Mesenchymal stem cell (in vitro differentiated cells and primary cell): ENCODE measurements at places on chromosomes 6 and 20.

DNA sequence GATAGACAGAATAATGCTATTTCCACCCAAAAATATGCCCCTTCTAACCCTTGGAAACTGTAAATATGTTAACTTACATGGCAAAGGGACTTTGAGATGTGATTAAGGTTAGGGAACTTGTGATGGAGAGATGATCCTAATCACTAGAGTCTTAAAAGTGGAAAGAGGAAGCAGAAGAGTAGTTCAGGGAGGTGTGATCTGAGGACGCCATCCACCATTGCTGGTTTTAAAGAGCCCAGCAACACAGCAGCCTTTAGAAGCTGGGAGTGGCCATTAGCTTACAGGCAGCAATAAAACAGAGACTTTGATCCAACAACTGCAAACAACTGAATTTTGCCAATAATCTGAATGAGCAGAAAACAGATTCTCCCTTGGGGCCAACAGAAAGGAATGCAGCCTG lies 30.6 kb downstream of the ZNF311 start:
- H3K27ac ChIP-seq, result no peak overlapping the region
- no peaks in the 10 kb centered on the region for H3K27me3 ChIP-seq
- DNase-seq, result no peak
- no peaks in the 10 kb centered on the region for H3K36me3 ChIP-seq

DNA sequence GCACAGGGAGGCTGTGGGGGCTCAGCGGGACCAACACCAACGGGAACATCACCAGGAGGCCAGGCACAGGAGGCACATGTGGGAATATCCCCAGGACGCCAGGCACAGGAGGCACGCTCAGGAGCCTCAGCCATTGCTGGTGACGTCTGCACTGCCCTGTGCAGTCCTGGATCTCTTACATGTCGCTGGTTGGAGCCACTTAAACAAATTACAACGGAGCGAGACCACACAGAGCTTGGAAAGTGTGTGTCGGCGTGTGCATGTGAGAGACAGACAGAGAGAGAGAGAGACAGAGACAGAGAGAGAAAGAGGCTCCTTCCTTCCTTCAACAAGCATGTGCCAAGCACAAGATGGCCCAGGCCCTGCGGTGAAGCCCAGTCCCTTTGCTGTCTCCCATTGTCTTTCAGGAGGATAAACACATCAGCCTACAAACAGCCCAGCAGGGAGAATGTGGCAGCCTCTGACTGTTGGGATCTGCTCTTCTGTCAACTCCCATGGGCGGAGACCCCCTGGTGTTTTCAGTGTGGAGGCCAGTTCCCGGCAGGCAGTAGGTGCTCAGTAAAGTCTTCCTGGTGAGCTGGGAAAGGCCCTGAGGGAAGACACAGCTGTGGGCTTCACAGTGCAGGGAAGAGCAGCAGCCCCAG lies 112.7 kb upstream of the THBS2 start:
- H3K27ac ChIP-seq, result no peak overlapping the region
- DNase-seq, result no peak
- no peaks in the 10 kb centered on the region for H3K36me3 ChIP-seq
- H3K27me3 ChIP-seq, result no peaks in the 10 kb centered on the region

DNA sequence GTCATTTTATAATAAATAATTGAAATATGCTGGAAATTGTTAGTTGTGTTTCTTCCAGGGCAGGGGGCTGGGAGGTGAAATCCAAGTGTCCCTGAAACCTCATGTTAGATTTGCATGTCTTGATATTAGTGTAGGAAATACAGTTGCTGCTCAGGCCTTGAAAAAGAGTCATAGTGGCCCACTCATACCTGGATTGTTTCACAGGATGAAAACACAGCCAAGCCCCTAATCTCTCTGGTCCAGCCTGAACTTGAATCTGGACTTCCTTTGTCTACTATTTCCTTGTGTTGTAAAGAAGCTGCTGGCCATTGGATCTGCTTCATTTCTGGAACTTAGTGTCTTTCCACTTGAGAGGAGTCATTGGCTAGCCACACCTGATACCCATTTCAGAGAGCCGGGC lies 108.8 kb upstream of the JARID2 start:
- H3K27ac ChIP-seq, result no peak overlapping the region
- H3K36me3 ChIP-seq, result no peaks in the 10 kb centered on the region
- H3K27me3 ChIP-seq, result no peaks in the 10 kb centered on the region
- DNase-seq, result no peak

DNA sequence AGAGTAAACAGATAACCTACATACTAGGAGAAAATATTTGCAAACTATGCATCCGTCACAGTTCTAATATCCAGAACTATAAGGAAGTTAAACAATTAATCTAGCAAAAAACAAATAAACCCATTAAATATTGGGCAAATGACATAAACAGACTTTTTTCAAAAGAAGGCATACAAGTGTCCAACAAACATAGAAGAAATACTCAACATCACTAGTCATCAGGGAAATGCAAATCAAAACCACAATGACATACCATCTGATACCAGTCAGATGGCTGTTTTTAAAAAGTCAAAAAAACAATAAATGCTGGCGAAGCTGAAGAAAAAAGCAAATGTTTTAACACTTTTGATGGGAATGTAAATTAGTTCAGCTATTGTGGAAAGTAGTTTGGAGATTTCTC lies 1117.7 kb upstream of the MAP3K7 start:
- H3K4me1 ChIP-seq, result no peaks in the 10 kb centered on the region
- no peaks in the 10 kb centered on the region for H3K27me3 ChIP-seq
- DNase-seq, result peak; percentile 78
- H3K36me3 ChIP-seq, result no peaks in the 10 kb centered on the region
- H3K4me3 ChIP-seq, result no peak overlapping the region

- DNase-seq, result no peak
- H3K36me3 ChIP-seq, result no peaks in the 10 kb centered on the region
- H3K4me3 ChIP-seq, result no peak overlapping the region
- no peaks in the 10 kb centered on the region for H3K27me3 ChIP-seq
- H3K4me1 ChIP-seq, result no peaks in the 10 kb centered on the region
- H3K27ac ChIP-seq, result no peak overlapping the region
These were observed 185.2 kb downstream of the FARS2 start for GRCh38 chr6:5446362-5447075.

DNA sequence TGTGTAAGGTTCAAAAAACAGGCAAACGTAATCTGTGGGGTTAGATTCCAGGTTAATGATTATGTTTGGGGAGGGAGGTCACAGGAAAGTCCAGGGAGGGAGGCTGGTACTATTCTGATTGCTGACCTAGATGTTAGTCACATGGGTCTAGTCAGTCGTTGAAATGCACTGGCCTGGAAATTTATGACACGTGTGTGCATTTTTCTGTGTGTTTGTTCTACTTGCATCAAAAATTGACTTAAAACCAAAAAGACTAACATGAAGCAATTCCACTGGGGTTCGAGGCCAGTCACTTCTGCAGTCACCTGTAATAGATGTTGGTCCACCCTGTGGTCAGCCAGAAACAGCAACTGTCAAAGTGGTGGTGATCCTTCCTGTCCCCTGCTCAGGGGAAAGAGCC lies 104.2 kb upstream of the MLN start:
- no peaks in the 10 kb centered on the region for H3K36me3 ChIP-seq
- H3K4me1 ChIP-seq, result peaks cover 14% of the 10 kb centered on the region
- DNase-seq, result no peak
- H3K4me3 ChIP-seq, result no peak overlapping the region
- peaks cover 66% of the 10 kb centered on the region for H3K27me3 ChIP-seq
- no peak overlapping the region for H3K27ac ChIP-seq

GRCh38 chr6:6646859-6647258 lies 58.3 kb downstream of the LY86 start:
- H3K4me3 ChIP-seq, result no peak overlapping the region
- no peaks in the 10 kb centered on the region for H3K36me3 ChIP-seq
- no peaks in the 10 kb centered on the region for H3K4me1 ChIP-seq
- no peaks in the 10 kb centered on the region for H3K27me3 ChIP-seq
- DNase-seq, result no peak

DNA sequence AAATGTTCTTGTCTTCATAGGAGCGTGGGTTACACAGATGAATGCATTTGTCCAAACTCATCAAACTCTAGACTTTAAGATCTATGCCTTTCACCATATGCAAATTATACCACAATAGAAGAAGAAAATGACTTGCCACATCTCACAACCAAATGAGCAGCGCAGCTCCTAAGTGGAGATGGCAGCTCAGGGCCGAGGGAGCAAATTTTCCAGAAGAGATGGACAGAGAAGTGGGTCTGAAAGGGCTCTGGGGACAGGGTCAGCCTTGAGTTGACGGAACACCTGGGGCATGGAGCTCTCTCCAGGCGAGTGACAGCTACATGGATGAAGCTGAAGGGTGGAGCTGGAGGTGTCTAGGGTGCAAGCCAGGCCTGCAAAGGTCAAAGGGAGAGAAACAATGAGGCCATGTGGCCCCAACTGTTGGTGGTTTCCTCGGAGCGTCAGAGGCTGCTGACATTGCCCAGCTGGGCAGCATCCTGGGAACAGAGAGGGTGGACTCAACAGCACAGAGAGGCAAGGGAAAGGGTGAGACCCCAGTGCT lies 228.3 kb downstream of the NRN1 start:
- H3K4me1 ChIP-seq, result peaks cover 11% of the 10 kb centered on the region
- H3K27me3 ChIP-seq, result no peaks in the 10 kb centered on the region
- H3K36me3 ChIP-seq, result peaks cover 11% of the 10 kb centered on the region

GRCh38 chr6:32050562-32050961 lies 12.3 kb downstream of the CYP21A2 start:
- no peaks in the 10 kb centered on the region for H3K27me3 ChIP-seq
- H3K36me3 ChIP-seq, result peaks cover 65% of the 10 kb centered on the region
- H3K27ac ChIP-seq, result no peak overlapping the region
- DNase-seq, result no peak
- no peak overlapping the region for H3K4me3 ChIP-seq

DNA sequence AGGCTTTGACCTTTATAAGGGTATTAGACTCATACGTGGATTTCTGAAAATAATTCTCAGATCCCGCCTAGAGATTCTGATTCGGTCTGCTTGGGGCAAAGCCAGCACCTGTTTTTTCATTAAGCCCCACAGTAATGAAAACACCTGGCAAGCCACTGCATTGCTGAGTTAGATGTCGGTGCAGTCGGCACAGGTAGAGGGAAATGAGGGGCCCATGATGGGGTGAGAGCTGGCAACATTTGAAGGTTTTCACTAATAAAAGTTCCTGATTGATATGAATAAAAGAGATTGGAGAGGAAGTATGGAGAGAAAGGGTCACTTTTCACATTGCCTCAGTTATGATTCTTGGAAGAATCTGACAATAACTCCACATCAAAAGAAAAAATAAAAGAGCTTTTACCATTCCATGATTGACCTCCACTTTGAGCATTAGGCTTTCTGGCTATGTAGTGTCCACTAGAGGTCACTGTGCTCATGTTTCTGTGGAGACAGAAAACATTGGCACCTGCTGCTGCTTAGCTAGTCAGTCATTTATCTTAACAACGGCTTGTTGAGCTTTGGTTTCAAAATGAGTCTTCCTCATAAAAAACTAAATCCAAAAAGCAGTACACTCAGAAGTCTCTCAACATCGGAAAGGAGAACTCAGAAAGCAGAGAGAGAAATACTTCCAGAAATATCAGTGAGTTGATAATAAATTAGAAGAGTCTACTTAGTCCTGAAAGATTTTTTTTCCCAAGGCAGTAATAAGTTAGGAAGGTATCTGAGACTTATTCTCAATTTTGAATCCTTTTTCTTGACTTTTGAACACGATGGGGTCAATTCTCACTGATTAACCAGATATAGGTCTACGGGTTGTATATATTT lies 53.3 kb upstream of the KLHL31 start:
- no peaks in the 10 kb centered on the region for H3K36me3 ChIP-seq
- no peak overlapping the region for H3K4me3 ChIP-seq
- no peak overlapping the region for H3K27ac ChIP-seq
- peaks cover 27% of the 10 kb centered on the region for H3K27me3 ChIP-seq
- DNase-seq, result peak; percentile 62

GRCh38 chr20:6466075-6466810 lies 301.2 kb upstream of the BMP2 start:
- H3K36me3 ChIP-seq, result no peaks in the 10 kb centered on the region
- no peak overlapping the region for H3K27ac ChIP-seq
- no peak overlapping the region for H3K4me3 ChIP-seq
- no peaks in the 10 kb centered on the region for H3K27me3 ChIP-seq

- H3K36me3 ChIP-seq, result no peaks in the 10 kb centered on the region
- no peak overlapping the region for H3K4me3 ChIP-seq
- DNase-seq, result no peak
- H3K4me1 ChIP-seq, result no peaks in the 10 kb centered on the region
- H3K27me3 ChIP-seq, result no peaks in the 10 kb centered on the region
These were observed 12.9 kb upstream of the NT5E start for GRCh38 chr6:85436939-85437495.

GRCh38 chr6:56437171-56437900 lies 190.0 kb upstream of the COL21A1 start:
- no peak for DNase-seq
- no peaks in the 10 kb centered on the region for H3K27me3 ChIP-seq
- H3K4me1 ChIP-seq, result peaks cover 3% of the 10 kb centered on the region
- no peaks in the 10 kb centered on the region for H3K36me3 ChIP-seq

DNA sequence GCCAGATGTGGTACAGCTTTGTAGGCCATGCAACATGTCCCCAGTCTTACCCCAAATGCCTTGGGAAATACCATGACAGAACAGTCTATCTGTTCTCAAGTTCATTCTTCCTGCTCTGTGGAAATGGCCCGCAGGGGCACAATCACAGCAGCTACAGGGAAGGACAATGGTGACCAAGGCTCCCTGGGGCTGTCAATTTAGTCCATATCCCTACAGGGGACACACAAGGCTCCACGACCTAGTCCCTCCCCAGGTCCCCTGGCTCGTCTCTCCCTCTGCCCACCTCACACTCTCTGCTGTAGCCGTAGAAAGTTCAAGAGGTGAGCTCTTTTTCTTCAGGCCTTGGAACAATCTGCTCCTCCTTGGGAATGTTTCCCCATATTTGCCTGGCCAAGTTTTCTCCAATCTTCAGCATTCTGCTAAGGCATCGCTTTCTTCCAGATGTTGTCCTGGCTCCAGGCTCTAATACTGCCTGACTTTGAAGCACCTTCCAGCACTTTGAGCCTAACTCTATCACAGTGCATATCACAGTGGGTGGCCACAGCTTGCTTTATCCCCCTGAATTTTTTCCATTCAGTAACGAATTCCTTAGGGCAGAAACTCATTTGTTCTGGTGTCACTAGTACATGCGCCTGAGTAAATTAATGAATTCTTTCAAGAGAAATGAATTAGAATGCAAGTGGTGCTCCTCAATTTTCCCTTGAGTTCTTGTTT lies 92.6 kb downstream of the MAP3K7 start:
- H3K27me3 ChIP-seq, result no peaks in the 10 kb centered on the region
- no peak overlapping the region for H3K27ac ChIP-seq
- H3K36me3 ChIP-seq, result no peaks in the 10 kb centered on the region
- peaks cover 2% of the 10 kb centered on the region for H3K4me1 ChIP-seq
- no peak for DNase-seq
